Progenitor cell of endocrine pancreas (in vitro differentiated cells): ENCODE measurements at places on chromosomes 2 and 18. TPM values are rescaled to one million over a fixed set of nuclear protein-coding genes. Genes with fewer than 3 reads are reported as not detected.

Gene RBM43
- total RNA-seq: 4.6 and 4.7 TPM in 2 replicates

Gene STAM2
- 32.8 and 36.2 TPM in 2 replicates for total RNA-seq

Gene SATB2
- total RNA-seq: 4.4 and 4.7 TPM in 2 replicates

GRCh38 chr18:21912339-21913239, 172.0 kb downstream of the MIB1 start:
- no peak overlapping the region for H3K4me3 ChIP-seq
- DNase-seq: no peak
- H3K36me3 ChIP-seq: no peaks in the 10 kb centered on the region
- H3K27ac ChIP-seq: peak overlapping the region; percentile 91
- H3K27me3 ChIP-seq: peaks cover 4% of the 10 kb centered on the region
- peaks cover 30% of the 10 kb centered on the region for H3K4me1 ChIP-seq

- H3K27ac ChIP-seq: peak overlapping the region; percentile 85
- H3K4me3 ChIP-seq: peak overlapping the region; percentile 31
- no peak for DNase-seq
- H3K27me3 ChIP-seq: no peaks in the 10 kb centered on the region
- peaks cover 11% of the 10 kb centered on the region for H3K36me3 ChIP-seq
Measured at GRCh38 chr2:150479075-150479915, 8.2 kb downstream of the RND3 start.

DNA sequence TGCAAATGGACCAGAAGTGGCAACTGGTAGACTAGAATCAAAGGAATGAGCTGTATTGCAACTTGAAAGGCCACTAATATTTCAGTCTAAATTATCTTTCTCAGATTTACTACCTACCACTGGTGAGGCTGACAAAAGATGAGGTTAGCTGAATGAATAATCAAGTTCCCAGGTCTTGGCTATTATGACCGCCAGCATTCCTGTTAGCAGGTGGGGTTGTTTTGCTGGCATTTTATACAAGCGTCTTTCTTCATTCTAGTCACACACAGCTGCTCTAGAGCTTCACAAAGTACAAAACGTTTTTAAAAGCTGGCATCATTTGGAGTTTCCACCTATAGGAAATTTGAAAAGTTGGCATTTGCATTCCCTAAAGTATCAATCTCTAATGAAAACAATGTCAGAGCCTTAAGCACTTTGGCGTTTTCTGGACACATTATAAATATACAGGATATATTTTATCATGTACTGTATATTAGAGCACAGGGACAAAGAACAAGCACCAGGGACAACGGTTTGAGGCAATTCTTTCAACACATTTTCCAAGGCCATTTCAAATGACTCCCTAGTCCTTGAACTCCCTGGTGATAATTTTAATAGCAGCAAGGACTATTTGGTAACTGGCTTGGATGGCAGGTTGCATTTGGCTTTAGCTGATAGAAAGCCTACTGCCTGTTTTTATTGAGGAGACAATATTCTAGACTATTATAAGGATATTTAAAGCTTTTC, 410.2 kb upstream of the CHST9 start:
- no peaks in the 10 kb centered on the region for H3K36me3 ChIP-seq
- no peaks in the 10 kb centered on the region for H3K4me1 ChIP-seq
- no peak for DNase-seq
- no peak overlapping the region for H3K4me3 ChIP-seq
- no peaks in the 10 kb centered on the region for H3K27me3 ChIP-seq

DNA sequence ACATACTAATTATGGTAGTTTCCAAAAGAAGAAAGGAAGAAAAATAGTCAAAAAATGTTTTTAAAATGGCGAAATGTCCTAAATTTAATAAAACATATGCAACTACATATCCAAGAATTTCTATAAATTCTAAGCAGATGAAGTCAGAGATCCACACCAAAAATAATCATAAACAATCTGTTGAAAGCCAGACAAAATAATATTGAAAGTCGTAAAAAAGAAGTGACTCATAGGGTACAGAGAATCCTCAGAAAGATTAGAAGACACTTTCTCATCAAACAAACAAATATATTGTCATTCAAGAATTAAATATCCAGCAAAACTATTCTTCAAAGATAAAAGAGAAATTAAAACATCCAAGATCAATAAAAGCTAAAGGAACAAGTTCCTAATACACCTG, 281.4 kb upstream of the ZNF804A start:
- no peak overlapping the region for H3K4me3 ChIP-seq
- DNase-seq: no peak
- H3K4me1 ChIP-seq: peaks cover 4% of the 10 kb centered on the region
- H3K36me3 ChIP-seq: no peaks in the 10 kb centered on the region
- no peak overlapping the region for H3K27ac ChIP-seq
- H3K27me3 ChIP-seq: no peaks in the 10 kb centered on the region

DNA sequence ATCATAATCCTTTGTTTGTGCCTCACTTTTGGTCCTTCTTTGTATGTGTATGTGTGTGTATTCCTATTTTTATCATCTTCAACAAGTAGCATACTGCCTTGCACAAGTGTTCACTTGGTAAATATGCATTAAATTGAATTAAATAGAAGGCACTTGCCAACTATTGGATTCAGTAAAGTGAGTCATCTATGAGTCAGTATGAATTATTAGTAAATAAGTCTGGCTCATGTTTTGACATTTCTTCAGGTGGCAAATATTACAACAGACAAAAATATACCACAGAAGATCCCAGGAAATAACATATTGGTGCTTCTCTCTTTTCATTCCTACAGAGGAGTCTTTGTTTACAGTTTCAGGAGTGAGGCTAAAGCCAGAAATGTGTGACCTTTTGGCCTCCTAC, 84.1 kb downstream of the CDK15 start:
- peaks cover 46% of the 10 kb centered on the region for H3K4me1 ChIP-seq
- DNase-seq: no peak
- H3K4me3 ChIP-seq: no peak overlapping the region
- H3K27ac ChIP-seq: no peak overlapping the region

DNA sequence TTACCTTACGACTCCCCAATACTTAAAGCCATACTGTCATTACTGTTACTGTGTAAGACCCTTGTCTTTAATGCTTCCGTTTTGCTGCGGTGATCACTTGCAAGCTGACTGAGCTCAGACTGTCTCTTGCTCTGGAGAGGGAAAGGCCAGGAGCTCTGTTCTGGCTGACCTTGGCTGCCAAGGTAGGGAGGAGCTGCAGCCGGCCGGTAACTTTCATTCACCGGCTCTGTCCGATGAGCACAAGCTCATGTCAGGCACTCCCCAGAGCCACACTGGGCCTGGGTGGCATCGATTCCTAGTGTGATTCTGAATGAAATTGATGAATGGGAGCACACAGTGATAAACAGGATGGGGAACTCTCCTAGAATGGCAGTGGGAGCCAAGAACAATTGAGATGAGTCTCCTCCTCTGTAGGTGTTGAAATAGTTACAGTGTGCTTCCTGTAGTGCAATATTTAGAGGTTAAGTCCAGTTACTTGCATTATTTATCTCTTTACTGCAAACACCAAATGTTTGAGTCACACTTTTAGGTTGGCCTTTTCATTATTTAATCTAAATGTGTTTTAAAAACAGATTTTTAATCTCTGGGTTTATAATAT, 100.9 kb downstream of the ATP9B start:
- no peaks in the 10 kb centered on the region for H3K27me3 ChIP-seq
- H3K4me1 ChIP-seq: no peaks in the 10 kb centered on the region
- peak overlapping the region; percentile 58 for H3K27ac ChIP-seq
- H3K4me3 ChIP-seq: no peak overlapping the region
- no peak for DNase-seq
